ENCODE measurements at places on chromosomes 3 and 15.

GRCh38 chr15:80367094-80367493 lies 37.1 kb upstream of the ARNT2 start:
- no peak for DNase-seq

- DNase-seq, result no peak
Observed at GRCh38 chr15:63967616-63968015, 78.7 kb downstream of the DAPK2 start.

GRCh38 chr3:188043891-188044290 lies 110.1 kb upstream of the LPP start:
- DNase-seq, result no peak

DNA sequence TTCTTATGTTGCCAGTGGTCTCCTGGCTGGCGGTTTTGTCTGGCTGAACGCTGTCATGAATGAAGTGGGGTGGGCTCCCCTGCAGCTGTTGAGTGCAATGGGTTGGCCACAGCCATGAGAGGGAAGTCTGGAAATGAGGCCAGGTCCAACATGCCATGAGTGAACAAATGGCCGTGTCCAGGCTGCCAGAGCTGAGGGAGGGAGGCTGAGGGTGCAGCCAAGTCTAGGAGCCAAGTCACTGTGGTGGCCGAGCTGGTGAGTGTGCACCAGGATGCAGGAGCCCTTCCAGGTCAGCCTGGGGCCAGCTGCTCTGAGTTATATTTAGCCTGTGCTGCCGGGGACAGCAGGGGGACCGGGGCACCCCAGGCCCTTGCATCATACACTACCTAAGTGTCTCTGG lies 24.7 kb upstream of the PRR23E start:
- DNase-seq, result no peak

DNA sequence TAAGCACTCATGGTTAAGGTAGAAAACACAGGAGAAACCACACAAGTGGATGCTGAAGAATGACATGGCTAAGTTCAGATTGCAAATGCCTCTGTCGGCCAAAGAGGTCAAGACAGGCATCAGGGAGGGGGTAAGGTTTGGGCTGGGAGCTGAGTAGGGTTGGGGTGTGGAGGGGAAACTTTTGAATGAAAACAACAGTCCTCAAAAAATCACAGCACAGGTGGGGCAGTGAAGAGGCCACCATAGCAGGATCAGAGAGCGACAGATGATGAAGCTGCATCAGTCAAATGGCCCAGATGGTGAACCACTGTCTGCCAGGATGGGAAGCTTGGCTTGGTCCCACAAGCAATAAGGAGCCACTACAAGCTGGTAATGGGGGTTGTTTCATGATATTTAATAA lies 74.9 kb downstream of the ADCY5 start:
- DNase-seq, result no peak

DNA sequence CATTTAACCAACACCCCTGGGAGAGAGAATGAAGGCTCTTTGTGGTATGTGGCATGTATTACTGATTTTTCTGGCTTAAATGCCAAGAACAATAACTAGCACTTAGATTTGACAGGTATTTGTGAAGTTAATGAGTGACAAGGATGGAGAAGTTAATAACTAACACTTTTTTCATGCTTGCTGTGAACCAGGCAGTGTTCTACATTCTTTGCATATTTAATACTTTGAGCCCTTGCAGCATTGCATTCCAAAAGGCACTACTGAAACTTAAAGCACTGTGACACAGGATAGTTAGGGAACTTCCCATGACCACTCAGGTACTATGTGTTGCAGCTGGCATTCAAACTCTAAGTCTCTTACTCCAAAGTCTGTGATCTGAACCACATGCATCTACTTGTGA lies 650.6 kb downstream of the ZPLD1 start:
- no peak for DNase-seq

DNA sequence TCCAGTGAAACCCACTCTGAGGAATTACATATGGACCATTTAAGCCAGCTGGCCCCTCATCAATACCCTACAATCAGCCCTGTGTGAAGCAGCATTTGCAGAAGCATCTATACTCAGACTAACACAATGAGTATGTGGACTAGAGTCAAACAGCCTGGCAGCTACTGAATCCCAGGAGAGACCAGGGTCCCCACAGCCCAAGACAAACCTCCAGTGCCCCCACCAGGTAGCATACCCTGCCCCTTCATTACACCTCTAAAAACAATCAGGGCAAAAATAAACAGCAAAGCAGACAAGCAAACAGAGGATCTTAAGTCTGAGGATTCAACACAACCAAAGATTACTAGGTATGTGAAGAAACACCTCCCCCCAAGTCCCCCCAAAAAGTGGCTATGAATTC lies 157.4 kb downstream of the LEKR1 start:
- no peak for DNase-seq

DNA sequence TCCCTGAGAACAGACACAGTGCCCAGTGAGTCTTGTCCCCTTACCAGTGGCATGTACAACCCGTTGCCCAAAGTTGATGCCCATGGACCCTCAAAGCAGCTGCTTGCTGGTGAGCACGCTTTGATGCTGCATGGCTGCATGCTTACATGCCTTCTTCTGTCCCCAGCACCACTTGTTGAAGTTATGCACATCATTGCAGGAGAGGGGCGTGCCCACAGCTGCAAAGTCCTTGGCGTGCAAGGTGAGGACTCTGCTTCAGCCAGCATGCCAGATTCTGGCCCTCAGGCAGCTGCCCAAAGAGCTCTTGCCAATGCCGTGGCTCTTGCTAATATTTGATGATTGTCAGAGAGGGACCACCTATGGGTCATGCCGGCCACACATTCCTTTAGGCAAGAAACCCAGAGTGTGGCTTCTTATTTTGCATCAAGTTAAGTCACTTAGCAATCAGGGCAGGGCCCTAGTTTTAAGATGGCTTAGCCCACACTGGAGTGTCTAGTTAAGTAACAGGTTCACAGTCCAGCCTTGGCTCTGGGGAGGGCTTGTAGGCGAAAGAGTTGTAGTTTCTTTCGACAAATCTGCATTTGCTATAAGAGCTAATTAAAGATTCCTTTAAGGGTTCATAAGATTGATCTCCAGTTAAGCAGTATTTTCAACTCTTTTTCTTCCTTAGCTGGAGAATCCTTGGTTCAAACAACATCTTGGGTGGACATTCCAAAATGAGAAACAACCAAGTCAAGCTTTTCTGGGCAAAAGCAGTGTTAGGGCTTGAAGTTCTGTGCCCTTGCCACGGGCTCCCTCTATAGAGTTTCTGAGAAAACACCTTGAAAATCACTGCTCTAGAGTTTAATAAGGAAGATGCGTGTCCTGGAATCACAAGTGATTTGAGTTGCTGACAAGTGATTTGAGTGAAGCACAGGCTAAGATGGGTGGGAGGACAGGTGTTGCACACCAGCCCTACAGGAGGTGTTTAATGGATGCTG lies 128.6 kb downstream of the SLCO3A1 start:
- DNase-seq, result no peak

DNA sequence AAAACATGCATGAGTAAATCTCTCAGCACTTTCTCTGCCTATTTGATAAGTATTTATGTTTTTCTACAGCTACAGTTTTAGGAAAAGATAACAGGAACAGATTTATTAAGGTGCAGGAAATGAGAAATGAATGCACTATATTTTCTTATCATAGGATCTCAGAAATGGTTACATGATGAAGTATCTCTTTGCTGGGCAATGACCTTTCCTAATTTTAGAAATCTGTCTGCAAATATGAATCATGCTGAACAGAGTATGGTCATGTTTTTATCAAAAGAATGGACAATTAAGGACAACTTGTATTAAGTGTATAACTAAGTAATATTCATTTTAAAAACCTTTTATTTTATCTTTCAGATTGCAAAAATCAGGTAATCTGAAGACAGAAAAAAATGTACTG lies 53.8 kb upstream of the SPPL2A start:
- DNase-seq, result no peak

DNA sequence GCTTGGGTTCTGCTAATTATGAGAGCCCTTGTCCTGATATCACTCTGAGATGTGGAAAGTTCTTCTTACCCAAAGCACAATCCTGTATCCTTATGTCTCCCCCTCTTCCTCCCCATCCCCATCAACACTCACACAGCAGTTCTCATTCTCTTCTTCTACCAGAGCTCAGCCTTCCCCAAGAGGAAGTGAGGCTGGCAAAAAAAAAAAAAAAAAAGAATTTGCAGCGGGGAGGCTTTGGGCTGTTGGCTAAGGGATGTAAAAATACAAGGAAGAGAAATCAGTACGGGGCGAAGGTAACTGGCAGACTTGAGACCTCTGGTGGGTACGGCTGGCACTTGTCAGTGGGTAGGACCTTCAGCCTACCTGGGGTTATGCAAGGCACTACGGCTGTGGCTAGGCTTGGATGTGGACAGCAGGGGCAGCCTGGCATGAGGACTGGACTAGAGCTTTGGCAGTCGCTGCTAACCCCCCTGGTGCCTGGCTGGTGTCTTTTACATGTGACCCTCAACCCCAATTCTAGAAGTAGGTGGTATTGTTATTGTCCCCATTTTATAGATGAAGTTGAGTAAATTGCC lies 5.4 kb downstream of the VIPR1 start:
- DNase-seq, result no peak

GRCh38 chr3:59576606-59577005 lies 526.8 kb upstream of the CFAP20DC start:
- no peak for DNase-seq

GRCh38 chr3:125154800-125155269 lies 57.7 kb downstream of the SLC12A8 start:
- DNase-seq, result no peak

DNA sequence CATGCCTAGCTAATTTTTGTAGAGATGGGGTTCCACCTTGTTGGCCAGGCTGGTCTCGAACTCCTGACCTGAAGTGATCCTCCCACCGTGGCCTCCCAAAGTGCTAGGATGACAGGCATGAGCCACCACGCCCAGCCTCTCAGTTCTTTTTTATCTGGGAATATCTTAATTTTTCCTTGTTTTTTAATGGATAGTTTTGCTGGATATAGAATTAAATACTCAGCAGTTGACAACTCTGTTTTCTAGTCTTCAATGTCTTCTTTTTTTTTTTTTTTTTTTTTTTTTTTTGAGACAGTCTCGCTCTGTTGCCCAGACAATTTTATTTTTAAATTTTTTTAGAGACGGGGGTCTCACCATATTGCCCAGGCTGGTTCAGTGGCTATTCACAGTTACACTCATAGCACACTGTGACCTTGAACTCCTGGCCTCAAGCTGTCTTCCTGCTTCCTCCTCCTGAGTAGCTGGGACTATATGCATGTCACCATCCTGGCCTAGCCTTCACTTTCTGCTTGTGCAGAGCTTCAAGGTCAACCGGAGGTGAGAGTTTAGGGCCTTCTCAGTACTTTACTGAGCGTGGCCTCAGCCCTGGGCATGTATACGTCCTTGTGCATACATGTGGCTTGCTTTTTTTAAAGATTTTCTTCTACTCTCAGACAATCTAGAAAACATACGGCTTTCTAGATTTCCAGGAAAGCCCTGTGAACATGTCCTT lies 120.5 kb downstream of the ZNF609 start:
- DNase-seq, result no peak

- DNase-seq, result no peak
Observed at GRCh38 chr3:83453056-83453455, 1505.7 kb upstream of the CADM2 start.

GRCh38 chr15:57460208-57460816 lies 84.0 kb downstream of the CGNL1 start:
- no peak for DNase-seq

GRCh38 chr15:77002954-77003912 lies 8.3 kb downstream of the PSTPIP1 start:
- DNase-seq, result peak; percentile 58

DNA sequence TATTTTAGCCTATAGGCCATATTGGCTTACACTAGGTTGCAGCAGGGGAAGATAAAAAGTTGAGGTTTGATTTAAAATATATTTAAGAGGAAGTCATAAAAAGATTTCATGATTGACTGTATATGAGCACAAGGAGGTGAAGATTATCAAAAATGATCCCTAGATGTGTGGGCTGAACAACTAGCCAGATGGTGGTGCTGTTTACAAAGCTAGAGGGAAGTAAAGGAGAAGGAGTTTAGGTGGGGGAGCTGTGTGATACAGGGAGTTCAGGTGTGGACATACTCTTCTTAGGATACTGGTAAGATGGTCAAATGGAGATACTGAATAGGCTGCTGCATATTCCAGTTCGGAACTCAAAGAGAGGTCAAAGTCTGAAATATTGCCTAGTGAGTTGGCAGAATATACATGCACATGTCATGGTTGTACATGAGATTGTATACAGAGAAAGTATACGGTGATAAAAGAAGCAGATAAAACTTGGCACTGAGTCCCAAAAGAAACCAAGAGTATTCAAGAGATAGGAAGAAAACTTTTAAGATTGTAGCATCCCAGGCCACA lies 727.8 kb downstream of the NLGN1 start:
- no peak for DNase-seq

DNA sequence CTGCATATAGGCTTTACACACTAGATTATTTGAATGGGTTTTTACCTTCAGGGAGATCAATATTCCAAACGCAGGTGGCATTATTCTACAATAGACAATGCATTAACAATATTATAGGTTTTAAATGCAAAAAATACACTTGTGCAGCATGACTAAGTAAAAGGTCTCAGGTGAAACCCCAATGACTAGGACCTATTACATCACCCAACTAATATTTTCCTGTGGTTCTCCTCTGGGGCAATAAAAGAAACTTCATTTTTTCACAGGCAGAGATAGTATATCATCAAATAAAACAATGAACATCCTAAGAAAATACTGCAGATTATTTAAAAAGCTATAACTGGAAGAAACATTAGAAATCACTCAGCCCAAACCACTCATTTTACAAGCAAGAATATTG lies 375.3 kb downstream of the ROBO1 start:
- DNase-seq, result no peak

- no peak for DNase-seq
Observed at GRCh38 chr3:195870442-195870841, 37.9 kb downstream of the TNK2 start.

GRCh38 chr3:171311784-171312183 lies 148.4 kb downstream of the TNIK start:
- no peak for DNase-seq

GRCh38 chr15:48170981-48171380 lies 7.1 kb downstream of the MYEF2 start:
- DNase-seq, result no peak

GRCh38 chr3:36965440-36965839 lies 20.6 kb upstream of the TRANK1 start:
- no peak for DNase-seq

GRCh38 chr3:118641608-118642007 lies 393.0 kb downstream of the IGSF11 start:
- DNase-seq, result no peak

- no peak for DNase-seq
Observed at GRCh38 chr3:22981861-22982260, 221.3 kb upstream of the UBE2E2 start.

Measured in T-helper 9 cell (primary cell).